ENCODE measurements at places on chromosomes 3 and 15. TPM values are rescaled to one million over a fixed set of nuclear protein-coding genes. Genes with fewer than 3 reads are reported as not detected.

GCNT3 gene
- not detected for polyA plus RNA-seq

MYRIP gene
- polyA plus RNA-seq = not detected

RCCD1 gene
- 4.7 TPM for polyA plus RNA-seq

RBSN gene
- polyA plus RNA-seq = 11.4 TPM

GJD2 gene
- not detected for polyA plus RNA-seq

SLC12A1 gene
- polyA plus RNA-seq = not detected

SLC12A8 gene
- polyA plus RNA-seq = not detected

LSM3 gene
- polyA plus RNA-seq = 30.7 TPM

SNX33 gene
- 0.33 TPM for polyA plus RNA-seq

SCAP gene
- 37.7 TPM for polyA plus RNA-seq

GHRL gene
- not detected for polyA plus RNA-seq

CCK gene
- polyA plus RNA-seq = not detected

ZPLD1 gene
- polyA plus RNA-seq = not detected

GOLGA6L10 gene
- polyA plus RNA-seq = not detected

TEX55 gene
- polyA plus RNA-seq = not detected

KCNH8 gene
- not detected for polyA plus RNA-seq

ZNF501 gene
- polyA plus RNA-seq = 2.9 TPM

PAQR9 gene
- polyA plus RNA-seq = not detected

AHSG gene
- not detected for polyA plus RNA-seq

SERINC4 gene
- polyA plus RNA-seq = 0.70 TPM

UQCRC1 gene
- 313 TPM for polyA plus RNA-seq

ACP3 gene
- not detected for polyA plus RNA-seq

PRTG gene
- polyA plus RNA-seq = not detected

SCN11A gene
- not detected for polyA plus RNA-seq

ESYT3 gene
- polyA plus RNA-seq = not detected

TPRG1 gene
- 11.0 TPM for polyA plus RNA-seq

KLHL40 gene
- not detected for polyA plus RNA-seq

UTS2B gene
- not detected for polyA plus RNA-seq

KATNBL1 gene
- polyA plus RNA-seq = 45.8 TPM

CLPX gene
- polyA plus RNA-seq = 29.2 TPM

TGM4 gene
- not detected for polyA plus RNA-seq

C3orf33 gene
- polyA plus RNA-seq = 3.7 TPM

NPAP1 gene
- polyA plus RNA-seq = not detected

HTR3E gene
- not detected for polyA plus RNA-seq

CHL1 gene
- not detected for polyA plus RNA-seq

ISL2 gene
- not detected for polyA plus RNA-seq

ROPN1B gene
- polyA plus RNA-seq = not detected

SENP7 gene
- 9.7 TPM for polyA plus RNA-seq

C3orf49 gene
- not detected for polyA plus RNA-seq

CHSY1 gene
- polyA plus RNA-seq = 2.7 TPM

CLDN1 gene
- not detected for polyA plus RNA-seq

PAK6 gene
- polyA plus RNA-seq = 0.53 TPM

POLG gene
- 51.4 TPM for polyA plus RNA-seq

MYL3 gene
- not detected for polyA plus RNA-seq

EIF4E3 gene
- polyA plus RNA-seq = 55.1 TPM

ADAMTS7 gene
- not detected for polyA plus RNA-seq

KNG1 gene
- not detected for polyA plus RNA-seq

PFKFB4 gene
- 2.5 TPM for polyA plus RNA-seq

LTF gene
- not detected for polyA plus RNA-seq
